CD4-positive, alpha-beta T cell treated with Interleukin-4 for 1 hour (primary cell): ENCODE measurements at places on chromosomes 4 and X.

DNA sequence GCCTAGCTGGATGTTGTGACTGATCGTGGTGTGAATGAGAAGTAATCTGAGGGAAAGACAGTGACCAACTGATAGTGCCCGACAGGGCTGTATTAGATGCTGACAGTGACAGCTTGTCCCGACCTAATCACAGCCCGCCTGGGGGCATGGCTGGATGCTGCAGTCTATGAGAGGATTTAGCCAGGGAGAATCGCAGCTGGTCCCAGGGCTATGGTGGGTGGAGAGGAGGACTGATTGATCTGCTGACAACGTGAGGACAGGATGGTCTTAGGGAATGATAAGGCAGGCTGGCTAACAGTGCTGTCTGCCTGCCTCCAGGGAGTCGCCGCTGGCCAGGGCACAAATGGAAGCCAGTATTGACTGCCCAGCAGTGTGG lies 621 bp upstream of the SUV39H1 start:
- no peak for DNase-seq

DNA sequence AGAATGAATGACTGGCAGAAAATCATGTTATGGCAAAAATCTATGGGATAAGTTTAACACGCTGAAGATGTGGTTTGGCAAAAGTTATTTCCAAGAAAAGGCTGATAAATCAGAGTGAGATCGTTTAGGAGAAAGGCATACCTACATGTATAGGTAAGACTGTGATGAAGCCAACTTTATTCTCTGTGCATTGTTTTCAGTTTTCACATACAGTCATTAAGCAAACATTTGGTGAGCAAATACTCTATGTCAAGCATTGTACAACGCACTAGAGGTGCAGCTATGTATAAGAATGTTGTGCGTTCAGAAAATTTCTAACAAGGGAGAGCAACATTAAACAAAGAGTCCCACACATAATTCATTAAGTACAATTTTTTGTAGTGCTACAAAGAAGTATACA lies 121.7 kb downstream of the TEX13A start:
- no peak for DNase-seq

GRCh38 chrX:150899191-150899757 lies 806 bp upstream of the CD99L2 start:
- DNase-seq: peak; percentile 19

GRCh38 chr4:172998527-172999469 lies 169.8 kb upstream of the GALNT7 start:
- no peak for DNase-seq

- DNase-seq: no peak
Observed at GRCh38 chr4:85778632-85779131, 303.7 kb downstream of the ARHGAP24 start.

- DNase-seq: no peak
Observed at GRCh38 chrX:38651625-38652601, 90.6 kb downstream of the TSPAN7 start.
